ENCODE measurements at places on chromosomes 7 and 10.

- peak; percentile 14 for DNase-seq
Observed at GRCh38 chr10:47336387-47337134, 11.6 kb upstream of the RBP3 start.

DNA sequence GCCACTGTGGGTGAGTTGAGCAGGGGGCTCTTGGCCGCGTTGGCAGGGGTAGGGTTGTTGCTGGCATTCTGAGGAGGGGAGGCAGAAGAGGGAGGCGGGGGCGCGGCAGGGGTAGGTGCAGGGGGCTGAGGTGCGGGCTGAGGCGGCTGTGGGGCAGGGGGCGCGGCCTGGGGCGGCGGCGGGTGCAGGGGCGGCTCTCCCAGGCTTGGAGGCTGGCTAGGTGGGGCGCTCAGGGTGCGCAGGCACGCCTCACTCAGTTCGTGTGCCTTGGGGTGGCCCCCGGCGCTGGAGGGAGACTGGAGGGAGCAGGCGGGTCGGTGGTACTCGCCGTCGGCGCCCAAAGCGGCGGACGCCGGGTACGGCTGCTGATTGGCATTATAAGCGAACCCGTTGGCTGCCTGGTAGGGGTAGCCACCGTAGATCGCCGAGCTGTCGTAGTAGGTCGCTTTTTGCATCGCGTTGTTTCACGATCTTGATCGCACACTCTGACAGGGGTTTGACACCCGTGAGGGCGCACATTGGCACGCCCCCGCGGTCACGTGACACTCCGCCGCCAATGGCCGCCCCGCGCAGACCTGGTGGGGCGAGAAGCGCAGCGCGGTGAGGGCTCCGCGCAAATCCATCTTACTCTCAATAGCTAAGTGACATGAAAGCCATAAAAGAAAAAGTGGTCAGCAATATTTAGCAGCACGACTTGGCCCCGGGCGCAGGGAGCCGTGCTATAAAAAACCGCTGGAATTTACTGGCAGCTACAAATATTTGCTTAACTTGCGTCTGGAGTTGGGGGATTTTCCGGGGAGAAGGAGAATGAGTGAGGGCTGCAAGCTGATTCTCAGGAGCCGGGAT lies 7.9 kb upstream of the HOXA2 start:
- DNase-seq: no peak

DNA sequence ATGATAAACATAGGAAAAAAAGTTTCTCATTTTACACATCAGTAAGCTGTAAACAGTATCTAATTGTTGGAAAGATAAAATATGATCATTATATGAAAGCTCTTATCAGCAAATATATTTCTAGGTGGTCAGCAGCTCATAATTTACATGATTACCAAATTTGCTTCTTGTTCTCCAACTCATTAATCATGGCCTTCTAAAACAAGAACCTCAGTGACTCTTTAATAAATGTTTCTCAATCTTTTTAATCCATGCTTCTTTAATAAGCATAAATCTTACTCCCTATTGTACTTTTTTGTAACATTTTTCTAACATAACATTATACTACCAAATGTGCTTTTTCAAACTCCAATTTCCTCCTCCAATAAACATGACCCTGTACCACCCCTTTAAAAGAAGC lies 5.9 kb downstream of the ITGB1 start:
- no peak for DNase-seq

DNA sequence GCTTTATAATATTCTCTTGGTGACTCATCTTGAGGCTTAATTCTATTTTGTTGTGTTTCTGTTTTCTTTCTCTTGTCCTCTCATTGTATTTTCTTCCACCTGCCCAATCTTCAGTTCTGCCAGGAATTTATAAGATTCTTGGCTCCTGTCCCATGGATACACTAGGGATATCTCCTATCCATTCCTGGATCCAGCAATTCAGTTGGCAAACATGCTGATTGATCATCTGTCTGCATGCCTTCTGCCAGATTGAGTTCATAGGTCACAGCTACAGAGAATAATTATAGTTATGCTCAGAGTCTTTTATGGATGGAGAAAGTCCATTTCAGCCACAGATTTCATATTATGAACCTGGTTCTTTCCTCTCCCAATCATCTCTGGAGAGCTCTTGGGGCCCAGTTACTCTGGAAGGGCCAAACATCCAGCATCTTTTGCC lies 140.4 kb upstream of the MAGI2 start:
- DNase-seq: no peak

GRCh38 chr10:89129911-89130310 lies 77.2 kb downstream of the CH25H start:
- DNase-seq: peak; percentile 42

GRCh38 chr7:95330961-95331337 lies 6.6 kb upstream of the PON1 start:
- DNase-seq: no peak

- no peak for DNase-seq
Observed at GRCh38 chr10:11326913-11327616, 284.4 kb downstream of the USP6NL start.

- DNase-seq: peak; percentile 50
Observed at GRCh38 chr7:1028775-1029636, 15.3 kb upstream of the GPR146 start.

- no peak for DNase-seq
Observed at GRCh38 chr10:132774181-132774901, 11.6 kb downstream of the NKX6-2 start.

DNA sequence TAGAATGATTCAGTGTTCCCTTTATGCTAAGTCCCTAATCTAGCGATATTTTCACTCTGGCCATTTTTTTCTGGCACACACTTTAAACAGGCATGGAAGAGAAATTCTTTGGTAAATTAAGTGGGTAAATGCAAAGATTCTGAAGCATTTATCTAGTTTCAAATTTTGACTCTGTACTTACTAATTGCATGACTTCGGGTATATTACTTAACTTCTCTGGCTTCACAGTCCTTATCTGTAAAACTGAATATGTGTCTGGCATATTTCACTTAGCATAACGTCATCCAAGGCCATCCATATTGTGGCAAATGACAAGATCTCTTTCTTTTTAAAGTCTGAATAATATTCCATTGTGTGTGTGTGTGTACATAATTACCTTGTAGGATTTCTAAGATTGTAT lies 114.5 kb downstream of the MBL2 start:
- DNase-seq: no peak

DNA sequence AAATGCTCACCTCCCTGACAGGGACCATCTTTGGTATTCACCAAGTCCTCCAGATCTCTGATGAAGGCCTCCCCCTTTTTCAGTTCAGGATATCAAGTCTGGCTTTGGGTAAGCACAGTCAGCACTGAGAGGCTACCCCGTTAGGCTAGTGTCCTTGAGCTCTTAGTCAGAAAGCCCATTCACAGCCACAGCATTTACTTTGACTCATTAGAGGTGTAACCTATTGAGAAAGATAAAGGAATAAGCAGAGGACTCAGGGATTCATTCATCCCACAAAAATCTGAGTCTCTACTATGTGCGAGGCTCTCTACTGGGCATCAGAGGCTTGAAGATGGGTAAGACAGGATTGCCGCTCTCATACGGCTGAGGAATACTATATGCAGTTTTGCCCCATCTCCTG lies 14.0 kb upstream of the RAMP3 start:
- DNase-seq: no peak

GRCh38 chr10:119535837-119536507 lies 6.5 kb downstream of the RGS10 start:
- no peak for DNase-seq

DNA sequence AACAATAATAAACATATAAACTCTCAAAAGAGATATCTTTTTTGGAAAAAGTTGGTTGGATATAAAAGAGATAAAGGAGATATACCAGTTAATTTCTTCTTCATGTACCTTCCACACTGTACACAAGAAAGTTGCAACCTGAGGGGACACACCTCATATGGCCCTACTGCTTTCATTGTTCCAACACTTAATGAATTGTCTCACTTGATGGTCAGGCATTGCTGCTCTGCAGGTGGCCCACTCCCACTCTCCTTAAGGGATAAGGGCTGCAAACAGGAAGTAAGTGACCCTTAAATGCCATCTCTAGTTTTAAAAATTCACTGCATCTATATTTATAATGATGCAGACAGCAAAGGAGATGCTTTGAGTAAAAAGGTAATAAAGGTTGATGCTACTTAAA lies 152.3 kb downstream of the BTAF1 start:
- DNase-seq: no peak

DNA sequence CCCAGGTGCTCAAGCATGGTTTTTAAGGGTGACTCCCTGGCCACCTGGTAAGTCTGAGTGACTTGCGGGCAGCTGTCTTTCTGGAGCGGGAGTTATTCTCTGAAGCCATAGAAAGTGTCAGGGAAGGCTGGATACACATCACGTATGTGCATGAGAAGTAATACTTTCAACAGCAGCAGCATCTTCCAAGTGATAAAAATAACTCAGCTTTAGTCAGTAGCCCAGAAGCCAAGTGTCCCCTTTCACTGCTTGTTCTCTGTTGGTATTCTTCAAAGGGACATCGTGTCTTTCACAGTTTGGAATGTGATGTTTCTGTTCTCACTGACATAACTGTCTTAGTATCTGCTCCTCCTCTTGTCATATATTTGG lies 97.6 kb downstream of the KIAA1217 start:
- no peak for DNase-seq

DNA sequence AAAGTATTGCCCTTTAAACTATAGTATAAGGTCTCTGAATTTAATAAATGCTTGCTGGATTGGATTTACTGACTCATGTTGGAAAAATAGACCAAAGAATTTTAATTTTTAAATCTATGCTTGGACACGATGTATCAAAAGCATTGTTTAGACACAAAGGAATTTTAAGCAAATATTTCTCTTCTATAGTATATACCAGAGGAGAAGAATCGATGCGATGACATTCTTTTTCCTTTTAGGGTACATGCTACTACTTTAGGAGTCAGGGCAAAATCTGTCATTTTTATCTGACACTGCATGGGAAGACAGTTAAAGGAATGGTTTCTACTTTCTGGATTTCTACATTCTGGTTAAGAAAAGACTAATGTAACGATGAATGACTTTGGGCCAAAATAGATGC lies 339.9 kb downstream of the BMPER start:
- no peak for DNase-seq

DNA sequence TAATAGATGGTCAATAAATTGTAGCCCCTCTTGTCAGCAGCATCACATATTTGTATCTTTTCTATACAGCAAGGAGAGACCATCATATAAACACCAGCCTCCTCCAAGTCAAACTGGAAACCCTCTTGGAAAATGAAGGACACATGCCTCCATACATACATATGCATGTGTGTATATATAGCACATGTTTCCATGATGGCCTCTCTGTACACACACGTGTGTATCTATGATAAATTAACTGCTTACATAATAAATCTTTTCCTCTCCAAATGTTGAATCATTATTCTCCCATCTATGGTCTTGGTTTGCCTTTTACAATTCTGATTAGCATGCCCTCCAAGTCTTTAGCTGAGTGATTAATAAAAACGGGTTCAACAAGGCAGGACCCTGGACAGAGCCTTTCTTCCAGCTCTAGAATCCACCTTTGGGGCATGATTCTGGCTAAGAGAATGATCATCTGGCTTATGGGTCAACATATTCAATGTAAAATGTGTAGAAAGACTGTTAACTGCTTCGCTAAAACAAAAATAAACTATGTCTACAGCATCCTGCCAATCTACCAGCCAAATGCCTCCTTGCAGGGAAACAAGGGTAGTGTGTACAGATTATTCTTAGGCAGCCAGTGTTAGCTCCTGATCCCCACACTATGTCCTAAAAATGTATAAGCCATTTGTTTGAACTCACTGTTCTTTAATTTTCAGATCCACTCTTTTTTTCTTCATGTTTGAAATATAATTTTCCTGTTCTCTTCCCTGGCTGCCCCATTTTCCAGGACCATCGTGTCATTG lies 70.0 kb downstream of the CRTAC1 start:
- no peak for DNase-seq

DNA sequence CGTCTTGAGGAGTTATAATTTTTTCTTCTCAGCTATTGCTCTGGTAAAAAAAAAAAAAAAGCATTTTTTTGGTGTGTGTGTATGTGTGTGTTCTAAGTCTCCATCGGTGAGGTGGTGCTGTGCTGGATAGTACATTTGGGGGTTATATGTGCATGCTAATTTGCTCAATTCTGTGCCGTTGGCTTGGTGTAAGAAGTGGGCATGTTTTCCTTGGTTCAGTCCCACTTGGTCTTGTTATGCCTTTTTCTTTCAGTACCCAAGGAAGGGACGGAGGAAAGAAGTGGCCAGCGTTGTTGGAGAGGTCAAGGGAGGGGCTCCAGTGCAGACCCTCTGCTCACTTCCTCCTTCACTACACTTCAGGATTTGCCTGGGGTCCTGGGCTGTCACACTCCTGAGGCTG lies 20.4 kb downstream of the LRMDA start:
- DNase-seq: no peak

DNA sequence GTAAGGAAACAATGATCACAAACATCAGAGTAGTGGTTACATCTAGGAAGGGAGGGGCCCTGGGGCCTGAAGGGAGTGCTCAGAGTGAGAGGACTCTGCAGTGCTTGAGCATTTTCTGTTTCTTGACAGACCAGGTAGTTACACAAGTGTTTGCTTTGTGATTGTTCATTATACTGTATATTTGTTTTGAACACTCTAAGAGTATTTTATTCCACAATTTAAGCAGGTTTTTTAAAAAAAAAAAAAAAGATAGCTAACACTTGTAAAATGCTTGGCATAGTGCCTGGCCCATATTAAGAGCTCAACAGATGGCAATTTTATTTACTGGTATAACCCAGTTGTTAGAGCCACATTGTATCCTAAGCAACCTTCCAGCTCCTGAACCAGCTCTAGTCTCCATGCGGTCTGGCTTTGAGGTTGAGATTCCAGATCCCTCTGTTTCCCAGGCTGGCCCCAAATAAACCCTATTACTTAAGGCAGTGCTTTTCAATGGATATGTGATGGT lies 20.1 kb upstream of the ATXN7L1 start:
- peak; percentile 55 for DNase-seq

GRCh38 chr10:123212640-123213039 lies 58.4 kb downstream of the BUB3 start:
- no peak for DNase-seq

DNA sequence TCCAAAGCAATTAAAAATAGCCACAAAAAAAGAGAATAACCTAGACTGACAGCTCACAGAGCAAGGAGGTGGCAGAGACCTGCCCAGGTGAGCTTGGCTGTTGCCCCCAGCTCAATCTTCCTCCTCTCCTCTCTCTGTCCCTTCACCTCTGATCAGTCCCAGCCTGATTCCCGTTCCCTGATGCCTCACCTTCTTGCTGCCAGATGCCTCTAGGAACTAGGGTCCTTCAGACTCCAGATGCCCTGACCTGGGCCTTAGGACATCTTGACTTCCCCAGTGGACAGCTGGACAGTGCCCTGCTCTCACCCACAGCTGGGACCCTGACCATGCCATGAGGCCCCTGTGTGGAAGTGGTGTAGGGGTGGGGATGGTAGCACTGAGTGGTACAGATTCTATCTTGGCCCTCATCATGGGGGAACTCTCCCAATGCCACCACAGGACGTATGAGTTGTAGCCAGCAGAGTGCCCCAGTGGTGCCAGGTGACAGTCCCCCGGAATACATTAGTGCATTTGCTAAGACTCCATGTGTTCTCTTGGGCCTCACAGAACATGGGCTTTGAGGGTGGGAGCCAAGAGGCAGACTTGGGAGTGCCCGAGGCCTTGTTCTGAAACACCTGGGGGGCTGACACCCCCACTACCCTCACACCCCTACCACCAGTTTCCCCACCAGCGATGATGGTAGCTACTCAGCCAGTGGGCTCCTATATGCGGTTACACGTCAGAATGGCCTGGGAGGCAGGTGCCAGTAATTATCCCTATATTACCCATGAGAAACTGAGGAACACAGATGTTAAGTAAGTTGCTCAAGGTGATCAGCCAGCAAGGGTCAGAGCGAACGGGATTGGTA lies 2.0 kb downstream of the DEPP1 start:
- no peak for DNase-seq
